ENCODE measurements at places on chromosomes 7 and 10.

GRCh38 chr7:138842111-138842510 is 44.1 kb upstream of the ATP6V0A4 start:
- DNase-seq = peak; percentile 41

DNA sequence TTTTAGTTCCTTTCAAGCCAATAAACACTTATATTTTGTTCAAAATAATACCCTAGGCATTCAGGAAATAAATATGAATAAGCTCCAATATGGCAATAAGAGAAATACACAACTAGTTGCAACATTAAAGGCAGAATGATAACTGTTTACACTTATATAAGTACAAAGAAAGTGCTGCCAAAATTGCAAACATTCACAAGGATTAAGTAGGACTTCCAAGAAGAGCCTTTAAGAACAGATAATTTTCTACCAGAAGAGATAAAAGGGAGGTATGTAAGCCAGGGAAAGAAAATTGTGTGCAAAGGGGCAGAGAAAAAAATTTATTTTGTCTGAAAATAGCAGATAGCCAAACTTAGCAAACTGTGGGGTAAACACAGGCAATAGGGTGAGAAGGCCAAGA is 83.8 kb downstream of the CTNNA3 start:
- DNase-seq = no peak

GRCh38 chr10:125064681-125065492 is 95.5 kb downstream of the CTBP2 start:
- peak; percentile 51 for DNase-seq

GRCh38 chr10:126803394-126803793 is 101.8 kb upstream of the DOCK1 start:
- DNase-seq = no peak

GRCh38 chr10:124225467-124226270 is 132.3 kb upstream of the CHST15 start:
- DNase-seq = no peak

DNA sequence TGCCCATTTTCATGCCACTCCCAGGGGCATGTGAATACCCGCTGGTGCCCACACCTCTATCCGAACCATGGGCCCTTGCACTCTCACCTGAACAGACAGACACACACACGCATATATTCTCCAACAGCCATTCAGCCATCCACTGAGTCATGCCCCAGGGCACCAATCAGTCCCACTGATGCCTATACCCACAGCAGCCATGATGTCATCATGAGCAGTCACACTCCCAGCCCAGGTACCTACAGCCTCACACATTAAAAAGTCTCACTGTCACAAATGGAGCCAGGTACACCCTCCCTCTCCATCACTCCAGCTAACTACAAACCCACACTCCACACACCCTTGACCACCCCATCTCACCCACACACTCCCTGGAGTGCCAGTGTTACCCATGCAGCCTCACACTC is 12.2 kb downstream of the VSIR start:
- no peak for DNase-seq

GRCh38 chr10:74113546-74113945 is 37.1 kb downstream of the AP3M1 start:
- peak; percentile 50 for DNase-seq

GRCh38 chr7:93992421-93993110 is 11.6 kb downstream of the BET1 start:
- DNase-seq = no peak

GRCh38 chr10:69123747-69124562 is at the start of gene VPS26A:
TSS of gene VPS26A (plus strand) at chr10:69124178. CDS start at chr10:69124278, 100 bp downstream.
- peak; percentile 95 for DNase-seq

DNA sequence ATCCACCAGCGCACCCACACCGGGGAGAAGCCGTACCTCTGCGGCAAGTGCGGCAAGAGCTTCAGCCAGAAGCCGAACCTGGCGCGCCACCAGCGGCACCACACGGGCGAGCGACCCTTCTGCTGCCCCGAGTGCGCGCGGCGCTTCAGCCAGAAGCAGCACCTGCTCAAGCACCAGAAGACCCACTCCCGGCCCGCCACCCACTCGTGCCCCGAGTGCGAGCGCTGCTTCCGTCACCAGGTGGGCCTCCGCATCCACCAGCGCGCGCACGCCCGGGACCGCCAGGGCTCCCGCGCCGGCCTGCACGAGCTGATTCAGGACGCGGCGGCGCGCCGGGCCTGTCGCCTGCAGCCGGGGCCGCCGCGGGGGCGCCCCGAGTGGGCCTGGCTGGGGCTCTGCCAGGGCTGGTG is 17.7 kb downstream of the ZNF775 start:
- DNase-seq = no peak

GRCh38 chr7:127404286-127405072 is 12.0 kb upstream of the ZNF800 start:
- DNase-seq = no peak

DNA sequence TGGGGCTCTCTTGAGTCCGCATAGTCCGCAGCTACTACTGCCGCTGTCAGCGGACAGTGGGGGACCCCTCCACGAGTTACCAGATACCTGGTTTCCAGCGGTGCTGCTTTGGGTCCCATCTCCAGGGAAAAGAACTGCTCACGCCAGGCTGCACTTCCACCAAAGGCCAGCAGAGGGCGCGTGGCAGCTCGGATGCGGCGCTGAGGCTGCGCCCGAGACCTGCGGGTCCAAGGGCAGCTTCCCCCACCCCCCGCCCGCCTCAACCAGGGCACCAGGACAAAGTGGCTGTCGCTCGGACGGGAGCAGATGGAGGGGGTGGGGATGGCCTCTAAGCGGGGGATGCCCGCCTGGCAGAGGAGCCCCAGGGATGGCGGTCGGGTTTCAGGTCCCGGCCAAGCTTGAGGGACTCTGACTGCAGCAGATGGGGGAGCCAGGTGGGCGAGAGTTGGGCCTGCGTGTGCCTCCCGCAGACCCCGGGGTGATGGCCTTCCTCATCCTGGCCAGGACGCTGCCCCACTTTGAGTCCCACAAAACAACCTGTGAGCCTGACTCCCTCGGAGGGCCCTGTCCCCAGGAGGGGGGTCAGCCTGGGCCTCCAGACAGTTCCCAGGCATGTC is 23.8 kb upstream of the ZNF735 start:
- no peak for DNase-seq

DNA sequence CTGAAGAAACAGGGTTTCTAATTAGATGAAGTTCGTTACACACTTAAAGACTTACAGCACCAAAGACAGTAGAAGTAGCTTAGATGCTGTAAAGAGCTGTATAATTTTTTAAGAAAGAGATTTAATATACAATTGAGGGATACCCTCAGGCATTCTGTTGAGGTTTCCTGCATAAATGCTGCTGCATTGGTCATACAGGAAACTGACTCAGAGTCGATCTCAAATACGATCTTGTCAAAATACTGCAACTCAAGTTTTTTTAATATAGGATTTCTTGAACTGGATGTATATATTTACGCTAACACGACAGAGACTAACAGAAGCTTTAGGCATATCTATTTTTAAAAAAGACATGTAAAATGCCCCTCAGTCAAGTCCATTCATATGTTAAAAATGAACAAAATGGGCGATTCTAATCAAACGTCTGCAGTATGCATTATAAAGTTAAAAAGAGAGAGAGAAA is 2.4 kb upstream of the ARID5B start:
- peak; percentile 83 for DNase-seq

- DNase-seq = peak; percentile 46
Measured at GRCh38 chr10:23439961-23440889, 1.4 kb downstream of the OTUD1 start.

GRCh38 chr10:22848509-22848908 is 79.3 kb upstream of the ARMC3 start:
- DNase-seq = no peak

GRCh38 chr7:149736478-149737360 is 36.7 kb downstream of the ZNF467 start:
- DNase-seq = no peak

GRCh38 chr10:79148452-79149344 is 79.9 kb downstream of the ZMIZ1 start:
- peak; percentile 73 for DNase-seq

DNA sequence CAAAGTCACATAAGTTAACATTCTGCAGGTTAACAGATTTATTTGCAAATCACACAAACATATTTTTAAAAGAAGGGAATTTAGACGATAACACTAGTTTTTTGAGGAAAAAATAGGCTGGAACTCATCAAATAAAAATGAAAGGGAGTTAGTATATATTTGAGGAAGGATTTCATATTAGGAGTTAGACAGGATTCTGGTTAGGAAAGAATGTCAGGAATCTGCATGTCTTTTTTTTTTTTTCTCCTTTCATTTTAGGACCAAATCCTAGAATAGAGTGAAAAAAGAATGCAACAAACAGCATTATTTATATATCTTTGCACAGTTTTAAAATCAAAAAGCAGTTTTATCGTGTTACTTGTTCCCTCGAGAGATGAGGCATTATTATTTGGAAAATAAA is 8.9 kb upstream of the TRDMT1 start:
- DNase-seq = no peak

DNA sequence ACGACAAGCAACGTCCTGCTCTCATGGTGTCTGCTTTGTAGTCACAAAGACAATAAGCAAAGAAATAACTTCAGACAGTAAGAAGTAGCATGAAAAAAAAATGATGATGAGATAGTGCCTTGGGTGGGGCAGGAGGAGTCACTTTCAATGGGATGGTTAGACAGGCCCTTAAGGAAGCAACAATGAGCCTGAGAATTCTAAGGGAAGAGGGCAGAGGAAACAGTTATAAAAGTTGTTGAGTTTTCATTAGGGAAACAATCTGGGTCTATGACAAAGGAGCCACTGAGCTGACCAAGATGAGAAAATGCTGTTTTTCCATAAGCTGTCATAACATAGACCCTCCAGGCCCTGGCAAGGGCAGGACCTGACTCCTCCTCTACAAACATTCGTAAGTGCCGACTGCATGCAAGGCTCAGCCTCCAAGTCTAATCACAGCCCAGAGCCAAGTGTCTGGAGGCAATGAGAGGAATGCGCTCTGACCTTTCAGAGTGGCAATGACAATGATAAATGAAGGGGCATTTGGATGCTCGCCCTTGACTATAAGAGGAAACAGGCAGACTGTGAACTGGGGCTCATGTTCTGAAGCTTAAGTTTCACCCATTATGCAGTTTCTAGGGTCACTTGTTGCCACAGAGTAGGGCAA is 43.7 kb downstream of the PPP1R3C start:
- DNase-seq = peak; percentile 41

- DNase-seq = peak; percentile 53
Measured at GRCh38 chr10:102633287-102633686, 11.0 kb upstream of the TRIM8 start.

DNA sequence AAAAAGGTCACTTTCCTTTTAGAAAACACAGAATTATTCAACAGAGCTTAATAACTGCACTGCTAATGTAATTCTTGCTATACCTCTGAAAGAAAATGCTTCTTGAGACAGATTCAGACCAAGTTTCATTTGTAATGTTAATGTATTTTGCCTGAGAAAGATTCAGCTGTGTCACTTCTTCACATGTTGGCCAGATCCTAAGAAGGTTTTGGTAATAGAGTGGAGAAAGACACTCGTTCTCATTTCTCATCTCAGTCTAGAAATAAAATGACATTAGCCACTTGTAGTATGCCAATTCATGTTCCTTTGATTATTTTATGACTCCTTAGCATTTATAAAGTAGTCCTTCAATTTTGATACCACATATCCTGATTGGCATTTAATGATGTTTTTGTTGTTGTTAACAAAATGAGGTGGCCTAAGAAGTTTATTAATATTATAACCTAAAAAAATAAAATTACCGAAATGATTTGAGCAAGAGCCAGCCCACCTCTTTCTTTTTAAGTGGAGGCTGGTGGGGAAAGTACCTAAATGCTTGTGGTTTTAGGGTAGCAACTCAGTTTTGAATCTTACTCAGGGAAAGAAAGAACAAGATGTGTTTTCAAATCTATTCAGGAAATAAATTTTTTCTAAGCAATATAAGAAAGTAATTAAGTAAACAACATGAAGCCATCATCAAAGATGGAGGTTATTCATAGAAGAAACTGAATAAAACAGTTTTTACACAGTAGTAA is 16.4 kb upstream of the ELAPOR2 start:
- no peak for DNase-seq

- no peak for DNase-seq
Measured at GRCh38 chr7:126450269-126450671, 802.5 kb downstream of the GRM8 start.

DNA sequence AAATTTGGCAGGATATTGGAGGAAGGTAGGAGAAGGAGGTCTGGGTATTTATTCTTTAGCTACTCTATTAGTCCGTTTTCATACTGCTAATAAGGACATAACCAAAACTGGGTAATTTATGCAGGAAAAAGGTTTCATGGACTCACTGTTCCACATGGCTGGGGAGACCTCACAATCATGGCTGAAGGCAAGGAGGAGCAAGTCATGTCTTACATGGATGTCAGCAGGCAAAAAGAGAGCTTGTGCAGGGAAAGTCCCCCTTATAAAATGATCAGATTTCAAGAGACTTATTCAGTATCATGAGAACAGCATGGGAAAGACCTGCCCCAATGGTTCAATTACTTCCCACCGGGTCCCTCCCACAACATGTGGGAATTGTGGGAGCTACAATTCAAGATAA is 1.9 kb upstream of the INMT start:
- no peak for DNase-seq

- no peak for DNase-seq
Measured at GRCh38 chr7:25951414-25952260, 200.4 kb upstream of the NFE2L3 start.

- DNase-seq = no peak
Measured at GRCh38 chr10:65358565-65358964, 1567.3 kb upstream of the LRRTM3 start.

GRCh38 chr7:26397796-26398426 is 106.2 kb downstream of the SNX10 start:
- DNase-seq = no peak

DNA sequence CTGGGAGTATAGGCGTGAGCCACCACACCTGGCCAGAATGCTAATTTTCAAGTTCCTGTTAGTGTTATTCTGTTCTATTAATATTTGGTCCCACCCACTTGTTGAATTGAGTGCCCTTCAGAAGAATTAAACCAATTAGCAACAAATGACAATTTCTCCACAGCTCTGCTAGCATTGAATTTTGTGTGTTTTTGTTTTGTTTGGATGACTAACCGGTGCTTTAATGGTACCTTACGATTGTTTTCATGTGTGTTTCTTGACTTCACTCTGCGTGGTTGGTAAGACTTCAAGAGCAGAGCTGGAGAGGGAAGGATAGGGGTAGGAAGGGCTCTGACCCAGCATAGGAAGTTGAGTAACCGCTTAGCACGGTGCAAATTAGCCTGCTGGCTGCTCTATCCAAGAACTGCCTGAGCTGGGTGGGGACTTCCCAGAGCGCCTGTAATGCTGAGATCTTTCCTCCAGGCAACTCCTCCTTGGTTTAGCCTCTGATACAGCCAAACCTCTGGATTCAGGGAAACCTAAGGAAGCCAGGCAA is 4.6 kb downstream of the ARPC1B start:
- peak; percentile 94 for DNase-seq

DNA sequence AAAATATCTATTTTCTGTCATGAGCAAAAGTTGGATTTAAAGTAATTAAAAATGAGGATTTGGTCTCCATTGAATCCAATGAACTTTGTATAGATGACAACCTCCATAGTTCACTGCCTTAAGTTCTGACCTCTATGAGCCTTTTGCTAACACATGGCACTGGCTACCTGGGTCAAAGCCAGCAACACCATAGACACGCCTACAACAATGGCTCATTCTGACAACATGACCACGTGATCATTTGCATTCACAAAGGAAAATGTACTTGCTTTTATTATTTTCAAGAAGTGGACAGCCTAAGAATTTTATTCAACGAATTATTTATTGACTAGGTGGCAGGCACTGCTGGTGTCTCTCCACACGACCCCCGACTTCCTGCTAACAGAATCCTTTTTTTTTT is 90.6 kb downstream of the CARD11 start:
- DNase-seq = no peak

Measured in HFFc6 (cell line).